ENCODE measurements at places on chromosomes 6 and 20.

DNA sequence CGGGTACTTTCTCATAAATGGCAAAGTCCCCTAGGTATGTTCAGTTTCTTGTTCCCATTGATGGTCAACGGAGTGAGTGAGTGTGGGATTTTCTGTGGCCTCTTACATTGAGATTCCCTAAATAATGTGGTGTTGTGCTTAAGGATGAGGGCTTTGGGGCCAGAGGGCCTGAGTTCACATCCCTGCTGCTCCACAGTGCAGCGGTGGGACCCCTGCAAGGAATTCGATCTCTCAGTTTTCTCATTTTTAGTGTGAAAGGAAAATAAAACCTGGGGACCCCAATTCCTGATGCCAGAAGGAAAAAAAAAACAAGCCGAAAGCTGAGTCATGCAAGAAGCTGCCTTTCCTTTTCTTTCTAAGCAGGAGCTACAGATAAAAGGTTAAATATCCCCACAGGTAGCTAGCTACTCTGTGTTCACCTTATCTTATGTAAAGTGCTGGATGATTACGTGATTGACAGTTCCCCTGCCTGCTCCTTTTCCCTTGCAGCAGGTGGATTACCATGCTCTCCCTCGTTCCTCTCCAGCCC, 120.2 kb upstream of the CLDN20 start:
- no peak for DNase-seq

GRCh38 chr6:2659882-2660281, 90.8 kb downstream of the MYLK4 start:
- no peak for DNase-seq

- no peak for DNase-seq
Measured at GRCh38 chr20:49444553-49444990, 37.9 kb downstream of the KCNB1 start.

- DNase-seq = no peak
Measured at GRCh38 chr20:58986968-58987517, 6.0 kb downstream of the NELFCD start.

- no peak for DNase-seq
Measured at GRCh38 chr20:2602046-2602735, 50.2 kb upstream of the NOP56 start.

GRCh38 chr6:123777563-123777962, 26.1 kb upstream of the NKAIN2 start:
- no peak for DNase-seq
